Kidney (tissue), 22 donors: ENCODE measurements at places on chromosomes 3 and 15. TPM values are rescaled to one million over a fixed set of nuclear protein-coding genes. Genes with fewer than 3 reads are reported as not detected.

CMTM8 gene
- total RNA-seq = 5.4 TPM

GOLGA6B gene
- not detected for total RNA-seq

TIMP4 gene
- 7.6 TPM for total RNA-seq

ZCWPW2 gene
- total RNA-seq = 2.0 TPM

AADAC gene
- not detected for total RNA-seq

ESYT3 gene
- total RNA-seq = 5.3 TPM

GPR62 gene
- total RNA-seq = 0.09 TPM

TNFSF10 gene
- total RNA-seq = 277 TPM

PROK2 gene
- total RNA-seq = 0.25 TPM

NMNAT3 gene
- total RNA-seq = 6.4 TPM

ACAD11 gene
- total RNA-seq = 21.4 TPM
